Activated CD4-positive, alpha-beta T cell treated with anti-CD3 and anti-CD28 coated beads, Interleukin-10, Interleukin-2, amounts not matched to agents 100 ng/mL and 50 ng/mL, durations not matched to agents 16 hours and 8 hours (primary cell): ENCODE measurements at places on chromosomes 12 and 14.

DNA sequence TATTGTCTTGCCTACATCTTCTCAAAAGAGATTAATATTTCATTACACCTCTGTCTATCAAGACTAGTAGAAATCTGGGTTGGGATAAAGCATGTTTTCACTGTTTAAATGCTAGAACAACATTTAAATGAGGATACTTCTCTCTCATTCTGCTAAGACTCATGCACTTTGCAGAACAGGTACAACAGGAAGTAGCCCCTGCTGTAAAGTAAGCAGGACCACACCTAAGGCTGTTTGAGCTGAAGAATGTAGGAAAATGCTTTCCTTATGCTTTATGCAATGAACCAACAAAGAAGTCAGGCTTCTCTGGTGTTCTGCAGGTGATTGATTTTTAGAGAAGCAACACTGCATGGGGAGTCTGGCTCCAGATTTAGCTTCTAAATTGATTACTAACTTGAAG lies 89.4 kb downstream of the PAX9 start:
- DNase-seq, result no peak

- DNase-seq, result peak; percentile 25
Observed at GRCh38 chr14:105315211-105315721, 718 bp downstream of the PACS2 start.

DNA sequence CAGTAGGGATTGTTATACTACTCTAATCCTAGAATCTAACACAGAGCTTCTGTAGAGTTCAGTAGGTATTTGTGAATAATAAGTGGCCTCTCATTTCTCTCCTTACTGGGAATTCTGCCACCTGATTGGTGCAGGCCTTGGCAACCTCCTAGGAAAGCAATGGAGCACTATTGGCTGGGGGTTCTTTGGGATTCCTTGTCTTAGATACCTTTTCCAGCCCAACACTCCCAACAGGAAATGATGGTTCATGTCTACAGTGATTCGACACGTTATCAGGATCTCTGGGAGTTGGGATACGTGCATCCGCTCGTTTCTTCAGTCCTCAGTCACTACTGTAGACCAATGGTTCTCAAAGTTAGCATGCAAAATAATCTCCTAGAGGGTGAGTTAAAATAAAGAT lies 67.4 kb downstream of the ELK3 start:
- no peak for DNase-seq

- no peak for DNase-seq
Observed at GRCh38 chr12:119630223-119630780, 36.7 kb downstream of the TMEM233 start.

GRCh38 chr12:39365364-39366001 lies 77.4 kb downstream of the KIF21A start:
- DNase-seq, result no peak

GRCh38 chr12:124304314-124304790 lies 9.5 kb downstream of the RFLNA start:
- no peak for DNase-seq

- DNase-seq, result no peak
Observed at GRCh38 chr14:103894034-103894722, 34.1 kb upstream of the TDRD9 start.

DNA sequence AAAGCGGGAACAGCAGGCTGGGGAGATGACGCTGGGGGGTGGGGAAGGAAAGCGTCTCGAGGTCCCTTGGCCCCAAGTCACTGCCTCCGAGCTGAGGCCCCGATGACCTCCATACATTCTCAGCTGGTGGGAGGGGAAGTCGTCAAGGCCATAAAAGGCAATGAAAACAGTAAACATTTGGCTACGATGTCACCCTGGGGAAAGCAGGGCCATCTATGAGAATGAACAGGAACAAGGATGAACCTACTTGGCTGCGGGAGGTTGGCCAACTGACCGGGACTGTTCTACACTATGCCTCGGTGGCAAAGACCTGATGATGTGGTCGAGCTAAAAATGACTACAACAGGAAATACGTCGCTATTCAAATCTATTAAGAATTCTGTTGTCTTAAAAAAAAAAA lies 19.5 kb downstream of the PRKAB1 start:
- DNase-seq, result no peak

DNA sequence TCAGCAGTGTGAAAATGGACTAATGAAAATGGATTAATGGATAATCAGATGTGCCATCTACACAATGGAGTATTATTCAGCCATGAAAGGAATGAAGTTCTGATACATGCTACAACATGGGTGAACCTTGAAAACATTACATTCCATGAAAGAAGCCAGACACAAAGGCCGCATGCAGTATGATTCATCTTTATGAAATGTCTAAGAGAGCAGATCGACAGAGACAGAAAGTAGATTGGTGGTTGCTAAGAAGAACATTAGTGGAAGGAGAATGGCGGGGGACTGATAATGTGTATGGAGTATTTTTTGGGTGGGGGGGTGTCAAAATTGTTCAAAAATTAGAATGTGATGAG lies 47.3 kb downstream of the PRKAB1 start:
- no peak for DNase-seq

DNA sequence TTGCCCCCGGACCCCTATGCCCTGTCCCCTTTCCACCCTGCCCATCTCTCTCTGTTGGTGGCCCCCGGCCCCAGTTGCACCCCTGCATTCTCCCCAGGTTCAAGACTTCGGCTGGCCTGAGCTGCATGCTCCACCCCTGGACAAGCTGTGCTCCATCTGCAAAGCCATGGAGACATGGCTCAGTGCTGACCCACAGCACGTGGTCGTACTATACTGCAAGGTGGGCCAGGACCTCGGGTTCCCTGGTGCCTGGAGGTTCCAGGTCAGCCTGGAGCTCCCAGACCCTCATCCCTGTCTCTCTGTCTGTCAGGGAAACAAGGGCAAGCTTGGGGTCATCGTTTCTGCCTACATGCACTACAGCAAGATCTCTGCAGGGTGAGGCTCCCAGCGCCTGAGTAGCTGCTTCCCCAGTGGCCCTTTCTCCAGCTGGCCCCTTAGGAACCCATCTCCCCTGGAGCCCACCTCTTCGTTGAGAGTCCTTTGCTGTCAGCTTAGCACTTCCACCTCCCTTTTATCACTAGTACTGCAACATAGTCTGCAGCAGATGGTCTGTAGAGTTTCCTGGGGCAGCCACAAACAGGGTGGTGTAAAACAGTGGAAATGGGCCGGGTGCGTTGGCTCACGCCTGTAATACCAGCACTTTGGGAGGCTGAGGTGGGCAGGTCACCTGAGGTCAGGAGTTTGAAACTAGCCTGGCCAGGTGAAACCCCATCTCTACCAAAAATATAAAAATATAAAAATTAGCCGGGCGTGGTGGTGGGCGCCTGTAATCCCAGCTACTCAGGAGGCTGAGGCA lies 5.8 kb downstream of the TNS2 start:
- DNase-seq, result no peak

GRCh38 chr12:15956010-15956409 lies 44.9 kb downstream of the DERA start:
- DNase-seq, result no peak

GRCh38 chr14:29905543-29905942 lies 22.1 kb downstream of the PRKD1 start:
- DNase-seq, result no peak

DNA sequence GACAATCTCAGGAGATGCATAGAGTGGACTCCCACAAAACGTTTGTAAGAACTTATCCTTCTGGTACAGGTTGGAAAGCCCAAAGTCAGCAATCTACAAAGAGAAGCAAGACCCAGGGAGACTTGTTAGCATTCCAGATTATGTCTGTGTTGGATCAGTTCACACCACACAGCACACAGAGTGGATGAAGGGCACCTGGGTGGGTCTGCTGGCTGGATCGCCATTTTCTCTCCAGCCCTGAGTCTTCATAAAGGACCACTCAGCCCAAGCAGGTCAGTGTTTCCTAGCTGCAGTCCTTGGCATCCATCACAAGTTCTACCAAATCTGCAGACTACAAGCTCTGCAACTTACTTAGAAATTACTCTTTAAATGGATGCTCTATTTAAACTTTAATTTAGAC lies 66.0 kb downstream of the NUAK1 start:
- DNase-seq, result no peak
